Neural progenitor cell (in vitro differentiated cells): ENCODE measurements at places on chromosomes 2 and 18. TPM values are rescaled to one million over a fixed set of nuclear protein-coding genes. Genes with fewer than 3 reads are reported as not detected.

The CRYBA2 gene
- total RNA-seq = not detected in 2 replicates

The OTOS gene
- total RNA-seq = not detected in 2 replicates

- no peak for DNase-seq
These were observed 387.6 kb downstream of the ZEB2 start for GRCh38 chr2:144132357-144132756.

- DNase-seq = no peak
These were observed at the start of gene GKN1 for GRCh38 chr2:68974251-68974650. Gene GKN1 (plus strand): TSS chr2:68974636. CDS start chr2:68974678, 42 bp downstream.

GRCh38 chr2:64695721-64696261, 42.1 kb upstream of the SERTAD2 start:
- no peak for DNase-seq

The ABCG5 gene
- total RNA-seq = not detected in 2 replicates

DNA sequence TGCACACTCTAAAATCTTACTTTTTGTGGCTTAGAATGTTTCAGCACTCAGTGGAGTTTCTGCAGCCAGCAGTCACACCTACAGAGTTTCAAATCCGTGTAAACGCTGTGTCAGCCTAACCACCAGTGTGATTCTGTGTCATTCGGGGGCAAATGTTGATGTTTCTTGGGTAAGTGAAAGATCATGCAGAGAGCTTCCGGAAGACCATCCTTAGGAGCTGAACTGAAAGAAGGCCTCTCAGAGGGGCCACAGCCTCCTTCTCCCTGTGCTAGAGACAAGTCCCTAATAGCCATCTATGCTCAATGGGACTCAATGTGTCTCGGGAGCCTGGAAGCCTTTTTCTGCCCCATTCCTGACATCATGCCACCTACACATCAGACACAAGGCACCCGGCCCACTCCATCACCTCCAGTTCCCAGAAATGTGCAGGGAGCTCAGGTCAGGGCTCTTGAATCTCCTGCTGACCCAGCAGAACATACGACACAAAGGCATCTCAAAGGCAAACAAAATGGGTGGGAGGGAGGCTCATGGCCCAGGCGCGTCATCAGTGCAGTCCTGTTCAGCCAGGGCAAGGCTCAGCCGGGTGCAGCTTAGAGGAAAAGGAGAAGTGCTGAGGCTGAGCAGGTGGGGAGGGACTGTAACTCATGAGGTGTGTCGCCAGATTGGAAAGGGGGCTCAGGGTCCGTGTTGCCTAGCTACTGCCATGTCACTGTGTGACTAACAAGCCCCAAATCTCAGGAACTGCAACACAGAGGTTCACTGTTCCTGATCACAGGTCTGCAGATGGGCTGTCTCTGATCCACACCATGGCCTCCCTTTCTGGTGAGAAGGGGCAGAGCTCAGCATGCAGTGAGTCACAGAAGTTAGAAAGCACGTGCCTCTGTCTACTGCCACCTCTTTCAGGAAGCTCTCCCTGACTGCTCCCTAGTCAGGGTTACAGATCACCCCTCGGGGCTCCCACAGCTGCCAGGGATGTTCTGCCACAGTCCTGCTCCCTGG, 82.0 kb downstream of the SMAD7 start:
- DNase-seq = no peak

- no peak for DNase-seq
These were observed 19.0 kb upstream of the FEZ2 start for GRCh38 chr2:36616947-36617346.

GRCh38 chr2:44692821-44693220, 248.7 kb upstream of the SIX3 start:
- DNase-seq = no peak

DNA sequence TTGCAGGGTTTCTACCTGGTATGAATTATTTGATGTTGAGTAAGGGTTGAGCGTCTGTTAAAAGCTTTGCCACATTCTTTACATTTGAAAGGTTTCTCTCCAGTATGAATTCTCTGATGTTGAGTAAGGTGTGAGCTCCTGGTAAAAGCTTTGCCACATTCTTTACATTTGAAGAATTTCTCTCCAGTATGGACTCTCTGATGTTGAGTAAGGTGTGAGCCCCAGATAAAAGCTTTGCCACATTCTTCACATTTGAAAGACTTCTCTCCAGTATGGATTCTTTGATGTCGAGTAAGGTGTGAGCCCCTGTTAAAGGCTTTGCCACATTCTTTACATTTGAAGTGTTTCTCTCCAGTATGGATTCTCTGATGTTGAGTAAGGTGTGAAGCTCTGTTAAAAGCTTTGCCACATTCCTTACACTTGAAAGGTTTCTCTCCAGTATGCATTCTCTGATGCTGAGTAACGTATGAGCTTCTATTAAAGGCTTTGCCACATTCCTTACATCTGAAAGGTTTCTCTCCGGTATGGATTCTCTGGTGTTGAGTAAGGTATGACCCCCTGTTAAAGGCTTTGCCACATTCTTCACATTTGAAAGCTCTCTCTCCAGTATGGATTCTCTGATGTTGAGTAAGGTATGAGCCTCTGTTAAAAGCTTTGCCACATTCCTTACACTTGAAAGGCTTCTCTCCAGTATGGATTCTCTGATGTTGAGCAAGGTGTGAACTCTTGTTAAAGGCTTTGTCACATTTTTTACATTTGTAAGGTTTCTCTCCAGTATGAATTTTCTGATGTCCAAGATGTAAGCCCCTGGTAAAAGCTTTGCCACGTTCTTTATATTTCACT, 27.1 kb downstream of the ZNF519 start:
- no peak for DNase-seq

The YIPF4 gene
- 21.5 and 29.0 TPM in 2 replicates for total RNA-seq

GRCh38 chr2:37005118-37005868, 39.0 kb upstream of the STRN start:
- peak; percentile 1 for DNase-seq

The SCN7A gene
- total RNA-seq = 0.81 and 1.0 TPM in 2 replicates

The CAPN13 gene
- 0.25 TPM in 1 of 2 replicates, not detected in the other for total RNA-seq

The MYO3B gene
- total RNA-seq = 16.8 and 27.3 TPM in 2 replicates

DNA sequence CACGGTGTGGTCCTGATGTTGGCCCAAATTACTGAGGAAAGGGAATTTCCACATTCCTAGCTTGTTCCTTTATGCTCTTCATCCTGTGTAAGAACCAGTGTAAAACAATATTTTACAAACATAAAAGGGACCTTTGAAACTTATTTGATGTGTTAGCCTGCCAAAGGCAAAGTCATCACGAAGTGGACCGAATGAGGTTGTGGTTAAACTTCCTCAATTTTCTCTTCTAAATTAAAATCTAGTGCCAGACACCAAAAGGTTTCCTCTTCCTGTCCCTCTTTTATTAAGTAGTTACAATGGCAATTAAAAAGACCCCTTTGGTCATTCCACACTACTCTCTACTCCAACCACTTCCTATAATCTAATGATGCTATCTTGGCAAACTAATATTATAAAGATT, 279.8 kb downstream of the AFF3 start:
- DNase-seq = no peak

DNA sequence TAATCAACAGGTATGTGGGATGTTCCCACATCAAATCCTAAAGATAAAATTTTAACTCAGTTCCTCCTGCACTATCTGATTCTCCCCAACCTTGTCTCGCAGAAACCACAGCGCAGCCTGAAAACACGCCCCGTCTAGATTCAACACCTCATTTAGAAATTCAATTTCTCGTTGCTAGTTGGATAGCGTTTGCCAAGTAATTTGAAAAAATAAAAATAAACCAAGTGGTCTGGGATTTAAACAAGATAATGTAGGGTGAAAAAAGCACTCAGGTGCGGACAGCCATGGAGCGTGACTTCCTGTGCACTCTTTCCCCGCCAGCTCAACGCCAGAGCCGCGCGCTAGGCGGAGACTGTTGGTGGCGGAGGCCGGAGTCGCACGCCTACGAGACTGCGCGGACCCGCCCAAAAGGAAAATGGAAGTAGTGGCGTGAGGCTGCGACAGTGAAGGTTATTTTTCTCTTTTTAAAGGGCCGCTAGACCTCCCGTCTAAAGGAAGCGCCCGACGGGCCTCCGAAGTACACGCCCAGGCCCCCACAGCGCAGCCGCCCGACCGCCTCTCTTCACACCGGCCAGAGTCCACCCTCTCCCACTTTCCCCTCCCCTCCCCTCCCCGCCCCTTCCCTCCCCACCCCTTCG, 615 bp upstream of the CCNT2 start:
- DNase-seq = no peak

DNA sequence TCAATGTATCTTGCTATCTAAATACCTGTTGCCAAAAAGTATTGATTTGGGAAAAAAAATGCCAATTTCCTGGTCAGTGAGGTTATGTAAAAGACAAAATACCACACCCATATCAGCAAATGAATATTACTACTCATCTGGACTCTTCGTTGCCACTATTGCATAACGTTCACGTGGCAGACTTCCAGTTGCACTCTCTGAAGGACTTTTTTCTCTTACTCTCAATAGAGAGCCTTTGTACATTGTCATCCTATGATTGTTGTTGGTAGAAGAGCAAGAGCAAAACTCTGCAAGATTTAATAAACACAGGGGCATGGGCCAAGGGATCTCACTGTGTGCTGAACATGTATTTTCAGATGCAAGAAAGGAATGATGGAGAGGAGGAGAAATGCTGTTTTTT, 689.8 kb downstream of the MBD2 start:
- DNase-seq = no peak

- DNase-seq = peak; percentile 57
These were observed 9.1 kb downstream of the SP9 start for GRCh38 chr2:174343623-174344455.

- no peak for DNase-seq
These were observed 2.2 kb downstream of the LBX2 start for GRCh38 chr2:74496997-74497776.

DNA sequence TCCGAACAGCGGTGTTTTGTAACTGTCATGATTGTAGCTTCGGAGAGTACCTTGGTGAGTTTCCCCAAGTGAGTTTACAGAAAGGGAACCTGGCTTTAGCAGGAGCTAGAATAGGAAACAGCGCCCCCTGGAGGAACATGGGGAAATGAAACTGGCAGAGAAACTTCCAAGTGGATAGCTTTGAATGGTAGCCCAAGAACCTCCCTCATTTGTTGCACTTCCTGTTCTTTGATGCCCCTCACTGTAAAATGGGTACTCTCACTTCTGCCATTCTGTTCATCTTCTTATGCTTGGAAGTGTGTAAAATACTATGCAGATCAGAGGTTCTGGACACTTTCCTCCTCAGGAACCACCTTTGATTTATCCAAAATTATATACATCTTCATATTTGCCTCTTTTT, 36.2 kb downstream of the CHST10 start:
- DNase-seq = peak; percentile 81

The KCNS3 gene
- total RNA-seq = 10.0 and 15.0 TPM in 2 replicates

- DNase-seq = no peak
These were observed 97.7 kb downstream of the DYSF start for GRCh38 chr2:71550801-71551630.

DNA sequence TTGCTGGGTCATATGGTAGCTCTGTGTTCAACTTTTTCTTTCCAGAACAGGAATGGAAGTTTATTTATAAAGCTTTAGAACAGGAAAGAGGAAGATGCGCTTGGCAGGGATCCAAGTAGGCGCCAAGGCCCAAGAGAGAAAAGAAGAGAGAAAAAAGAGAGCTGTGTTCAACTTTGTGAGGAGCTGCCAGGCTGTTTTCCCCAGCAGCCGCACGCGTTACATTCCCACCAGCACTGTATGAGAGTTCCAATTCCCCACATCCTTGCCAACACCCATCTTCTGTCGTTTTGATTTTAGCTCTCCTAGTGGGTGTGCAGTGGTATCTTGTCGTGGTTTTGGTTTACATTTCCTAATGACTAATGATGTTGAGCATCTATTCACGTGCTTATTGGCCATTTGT, 51.4 kb downstream of the KCNF1 start:
- no peak for DNase-seq

GRCh38 chr2:20080428-20080827, 29.0 kb upstream of the LAPTM4A start:
- DNase-seq = peak; percentile 45

- no peak for DNase-seq
These were observed 415.9 kb upstream of the SLC8A1 start for GRCh38 chr2:40867829-40868228.

The DYNAP gene
- total RNA-seq = not detected in 2 replicates

The SP140L gene
- 2.0 and 2.1 TPM in 2 replicates for total RNA-seq

GRCh38 chr2:203751685-203752271, 45.3 kb downstream of the CD28 start:
- no peak for DNase-seq

DNA sequence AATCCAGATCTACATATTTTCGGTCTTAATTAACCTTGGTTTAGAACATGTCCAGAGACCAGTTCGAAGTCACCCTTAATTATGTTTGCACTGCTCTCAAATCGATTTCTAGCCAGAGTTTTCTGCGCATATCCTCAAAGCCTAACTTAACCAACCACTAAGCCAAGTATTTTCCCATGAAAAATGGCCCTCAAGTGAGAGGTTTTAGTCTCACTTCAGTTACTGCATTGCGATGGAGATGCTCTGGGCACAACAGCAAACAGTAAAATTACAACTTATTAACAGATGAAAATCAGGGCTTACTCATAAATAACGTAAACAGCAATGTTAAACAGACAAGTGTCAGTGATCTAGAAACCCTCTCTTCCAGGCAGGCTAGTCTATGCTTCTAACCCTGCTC, 4.5 kb downstream of the RTN4 start:
- DNase-seq = no peak

DNA sequence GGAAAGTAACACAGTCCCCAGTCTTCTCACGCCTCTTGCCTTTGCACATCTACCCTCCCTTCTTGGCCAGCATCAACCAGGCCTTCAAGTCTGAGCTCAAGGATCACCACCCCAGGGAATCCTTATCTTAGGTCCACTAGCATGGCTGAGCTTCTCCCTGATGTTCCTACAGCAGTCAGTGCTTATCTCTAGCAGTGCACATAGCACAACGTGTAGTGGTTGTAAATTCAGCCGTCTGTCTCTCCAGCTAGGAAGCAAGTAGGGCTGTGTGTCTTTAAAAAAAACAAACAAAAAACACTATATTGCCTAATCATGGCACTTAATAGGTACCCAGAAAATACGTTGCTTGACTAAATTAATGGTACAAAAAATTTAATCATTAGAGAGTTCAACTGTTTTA, 29.2 kb downstream of the KCNG3 start:
- no peak for DNase-seq

GRCh38 chr2:120436885-120437603, 91.1 kb downstream of the INHBB start:
- peak; percentile 73 for DNase-seq

- no peak for DNase-seq
These were observed 49.0 kb downstream of the SNED1 start for GRCh38 chr2:241047253-241048010.

The XRCC5 gene
- total RNA-seq = 585 and 807 TPM in 2 replicates

The FIGN gene
- total RNA-seq = 27.7 and 41.1 TPM in 2 replicates

GRCh38 chr18:47331026-47331425, 79.6 kb upstream of the SKOR2 start:
- DNase-seq = no peak

The EFHD1 gene
- 5.9 and 7.0 TPM in 2 replicates for total RNA-seq

DNA sequence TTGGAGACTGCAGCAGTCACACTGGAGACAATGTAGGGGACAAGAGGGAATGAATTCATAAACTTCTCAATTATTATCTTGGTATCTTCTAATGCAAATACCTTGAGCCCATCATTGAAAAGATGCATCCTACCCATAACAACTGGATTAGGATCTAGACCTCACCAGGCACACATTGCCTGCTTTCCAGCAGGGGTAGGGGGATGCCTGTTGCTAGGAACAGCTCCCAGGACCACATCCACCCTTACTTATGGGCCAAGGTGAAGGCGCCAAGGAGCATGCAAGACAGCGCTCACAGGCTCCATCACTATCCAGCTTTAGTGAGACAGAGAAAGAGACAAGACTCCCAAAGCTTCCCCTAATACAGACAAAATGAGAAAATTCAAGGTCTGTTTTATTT, 24.4 kb downstream of the KCTD1 start:
- no peak for DNase-seq

GRCh38 chr2:198254536-198255090, 450.2 kb downstream of the PLCL1 start:
- no peak for DNase-seq

GRCh38 chr2:95372216-95372829, 30.2 kb upstream of the FAHD2A start:
- DNase-seq = no peak
